CD4-positive, alpha-beta T cell treated with Interleukin-1 beta for 1 hour (primary cell): ENCODE measurements at places on chromosomes 1 and 21.
A peak's percentile ranks its signal among the peaks of the same experiment; 100 is the strongest.

GRCh38 chr1:179798864-179799516, 55.9 kb downstream of the FAM163A start:
- DNase-seq = no peak

DNA sequence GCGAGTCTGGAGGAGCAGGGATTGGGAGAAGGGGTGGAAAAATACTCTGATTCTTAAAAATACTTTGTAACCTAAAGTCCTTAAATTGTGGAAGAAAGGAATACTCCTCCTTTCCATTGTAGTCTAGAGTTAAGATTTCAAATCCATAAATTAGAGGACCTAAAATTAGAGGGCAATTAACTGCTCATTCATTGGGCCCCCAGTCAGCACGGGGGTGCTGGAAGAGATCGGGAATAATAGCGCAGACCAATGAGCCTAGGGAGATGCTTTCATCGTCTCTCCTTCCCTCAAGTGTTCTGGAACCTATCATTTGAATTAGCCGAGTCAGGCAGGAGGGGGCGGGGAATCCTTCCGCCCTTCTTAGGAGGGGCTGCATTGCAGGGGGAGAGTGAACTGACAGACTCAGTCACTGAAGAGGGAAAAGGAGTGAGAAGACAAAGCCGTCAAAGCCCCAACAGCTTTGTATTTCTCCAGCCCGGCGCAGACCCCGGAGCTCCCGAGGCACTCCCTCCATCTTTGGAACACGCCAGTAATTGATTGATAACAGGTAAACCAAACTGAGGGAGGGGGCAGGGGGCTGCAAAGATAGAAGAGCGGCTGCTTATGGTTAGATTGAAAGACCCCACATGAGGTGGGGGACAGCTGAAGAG, at the start of gene MLLT11:
TSS of gene MLLT11 (plus strand) at position 391 of the 650 bp plus-strand sequence. CDS start 6,828 bp downstream, outside the sequence.
- peak; percentile 22 for DNase-seq

DNA sequence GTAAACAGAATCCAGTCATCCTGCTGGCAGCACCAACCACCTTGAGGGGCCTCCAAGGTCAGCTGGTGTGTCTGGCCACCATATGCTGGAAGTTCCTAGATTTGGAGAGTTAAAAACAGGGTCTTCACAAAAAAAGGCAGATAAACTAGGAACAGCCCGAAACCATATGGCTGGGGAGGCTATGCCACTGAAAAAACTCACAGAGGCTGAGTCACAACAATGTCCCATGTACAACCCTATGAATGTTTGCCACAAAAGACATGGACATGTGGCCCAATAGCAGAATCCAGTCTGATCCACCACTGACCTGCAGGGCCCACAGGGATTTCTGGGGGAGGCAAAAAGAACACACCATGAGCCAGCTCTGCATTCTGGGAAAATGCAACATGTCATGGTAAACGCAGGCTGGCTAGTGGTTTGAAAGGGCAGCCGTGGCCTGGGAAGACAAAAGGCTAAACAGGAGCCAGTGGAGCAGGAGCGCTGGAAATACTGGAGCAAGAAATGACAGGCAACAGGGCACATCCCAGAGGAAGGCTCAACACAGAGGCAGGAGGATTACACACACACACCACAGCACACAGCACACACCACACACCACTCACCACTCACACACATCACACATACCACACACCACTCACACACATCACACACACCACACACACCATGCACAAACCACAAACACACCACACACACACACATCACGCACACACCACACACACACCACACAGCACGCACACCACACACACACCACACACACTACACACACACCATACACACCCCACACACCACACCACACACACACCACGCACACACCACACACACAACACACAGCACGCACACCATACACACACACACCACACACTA, 55.4 kb downstream of the HSF2BP start:
- no peak for DNase-seq

DNA sequence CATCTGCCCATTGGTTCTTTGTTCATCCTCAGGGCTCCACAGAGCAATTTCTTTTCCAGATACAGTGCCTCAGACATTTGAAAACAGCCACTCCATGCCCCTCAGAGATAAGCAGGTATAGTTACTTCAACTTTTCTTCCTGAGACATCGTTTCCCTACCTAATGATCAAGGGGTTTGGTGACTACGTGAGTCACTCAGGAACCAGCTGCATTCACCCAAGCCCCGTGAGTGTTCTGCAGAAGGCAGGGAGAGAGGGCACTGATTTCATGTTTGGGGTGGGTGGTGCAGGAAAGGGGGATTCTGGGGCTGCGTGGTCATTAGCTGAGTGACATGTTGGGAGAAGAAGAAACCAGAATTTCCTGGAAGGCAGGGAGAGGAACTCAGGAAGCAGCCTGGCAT, 25.0 kb downstream of the NCF2 start:
- no peak for DNase-seq

- no peak for DNase-seq
Measured at GRCh38 chr1:198674009-198674408, 35.2 kb downstream of the PTPRC start.

- no peak for DNase-seq
Measured at GRCh38 chr1:203057911-203058675, 27.7 kb downstream of the MYOG start.

GRCh38 chr1:168225476-168226190, at the start of gene SFT2D2:
Gene SFT2D2, plus strand, starts transcription at chr1:168226004. Its CDS starts 76 bp downstream, at chr1:168226080.
- peak; percentile 77 for DNase-seq

GRCh38 chr21:15627823-15628222, 102.0 kb upstream of the USP25 start:
- DNase-seq = no peak

DNA sequence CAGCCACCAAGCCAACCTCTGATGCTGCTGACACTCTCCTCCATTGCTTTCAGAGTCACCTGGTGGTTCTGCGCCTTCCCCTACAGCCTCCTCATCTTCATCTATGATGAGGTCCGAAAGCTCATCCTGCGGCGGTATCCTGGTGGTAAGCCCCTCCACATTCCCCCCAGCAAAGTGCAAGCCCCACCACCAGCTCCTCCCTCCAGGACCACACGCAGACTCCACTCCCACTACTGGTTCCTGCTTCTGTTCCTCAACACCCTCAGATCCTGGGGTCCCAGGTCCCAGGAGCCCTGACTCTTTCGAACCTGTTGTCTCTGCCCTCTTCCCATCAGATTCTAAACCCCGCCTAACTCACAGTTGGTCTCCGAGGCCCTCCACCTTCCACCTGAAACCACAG, 11.6 kb upstream of the ATP1A4 start:
- no peak for DNase-seq

DNA sequence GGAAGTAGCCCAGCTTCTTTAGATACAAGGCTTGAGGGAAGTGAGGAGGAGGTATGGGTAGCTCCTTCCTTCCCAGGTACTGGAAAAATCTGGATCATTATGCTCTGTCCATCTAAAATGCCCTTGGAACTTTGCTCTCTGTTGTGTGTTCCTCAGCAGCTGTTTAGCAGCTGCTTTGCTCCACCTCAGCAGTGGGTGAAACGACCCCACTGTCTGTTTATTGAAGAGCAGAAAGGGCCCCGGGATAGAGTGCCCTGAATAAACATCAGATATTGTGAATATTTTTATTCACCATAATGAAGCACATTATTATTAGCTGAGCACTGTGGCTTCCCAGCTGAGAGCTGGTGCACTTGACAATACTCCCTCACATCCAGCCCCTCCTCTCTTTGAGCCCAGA, 237.9 kb downstream of the PBX1 start:
- no peak for DNase-seq

DNA sequence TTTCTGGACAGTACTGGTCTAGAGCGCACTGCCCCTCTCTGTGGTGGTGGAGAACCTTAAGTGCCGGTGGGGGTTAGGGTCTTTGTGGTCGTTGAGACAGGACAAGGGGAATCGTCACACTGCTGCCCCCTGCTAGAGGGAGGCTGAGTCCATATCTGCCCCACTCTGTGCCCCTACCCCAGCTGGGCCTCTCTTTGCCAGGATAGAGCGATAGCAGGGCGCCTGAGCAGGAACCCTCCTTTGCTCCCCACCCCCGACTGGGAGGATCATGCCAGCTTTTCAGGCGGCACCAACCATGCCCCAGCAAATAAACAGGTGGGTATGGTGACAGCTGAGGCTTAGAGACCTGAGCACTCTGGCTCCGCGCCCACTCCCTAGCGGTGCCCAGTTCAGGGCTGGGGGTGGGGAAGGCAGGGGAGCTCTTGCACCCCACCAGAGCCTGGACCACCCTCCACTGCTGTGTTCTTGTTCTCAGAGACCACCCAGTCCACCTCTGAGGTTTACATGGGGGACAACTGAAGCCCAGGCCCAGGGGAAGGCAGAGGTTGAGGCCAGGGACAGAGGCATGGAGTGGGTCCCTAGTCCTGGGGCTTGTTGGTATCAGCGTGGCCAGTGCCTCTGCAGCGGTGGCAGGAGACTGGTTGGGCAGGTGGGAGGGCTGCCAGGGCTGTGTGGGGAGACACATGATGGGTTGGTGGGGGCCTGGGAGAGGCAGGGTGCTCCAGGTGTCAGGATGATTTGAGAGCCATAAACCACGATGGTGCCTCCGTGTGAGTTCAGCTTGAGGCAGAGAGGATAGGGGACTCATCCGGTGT, 1.6 kb downstream of the PADI2 start:
- DNase-seq = no peak

GRCh38 chr1:231636157-231636556, 9.6 kb downstream of the DISC1 start:
- DNase-seq = no peak

DNA sequence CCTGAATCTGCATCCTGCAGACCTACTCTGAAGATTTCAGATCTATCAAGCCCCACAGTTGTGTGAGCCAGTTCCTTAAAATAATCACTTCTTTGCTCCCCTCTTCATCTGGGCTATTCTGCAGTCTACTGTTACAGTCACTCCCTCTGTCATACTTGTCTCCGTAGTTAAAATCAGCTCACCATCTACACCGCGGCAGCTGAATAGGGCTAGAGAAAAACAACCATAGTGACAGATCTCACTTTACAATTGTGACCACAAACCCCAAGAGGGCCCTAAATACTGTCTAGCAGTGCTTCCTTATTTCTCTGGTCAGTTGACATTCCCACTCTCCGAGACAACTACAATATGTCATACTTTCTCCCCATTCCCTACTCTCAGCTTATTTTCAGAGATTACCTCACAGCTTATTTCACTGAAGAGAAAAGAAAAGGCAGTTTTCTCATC, 12.9 kb downstream of the DESI2 start:
- DNase-seq = no peak

- DNase-seq = no peak
Measured at GRCh38 chr1:226351709-226352108, 42.7 kb upstream of the LIN9 start.

DNA sequence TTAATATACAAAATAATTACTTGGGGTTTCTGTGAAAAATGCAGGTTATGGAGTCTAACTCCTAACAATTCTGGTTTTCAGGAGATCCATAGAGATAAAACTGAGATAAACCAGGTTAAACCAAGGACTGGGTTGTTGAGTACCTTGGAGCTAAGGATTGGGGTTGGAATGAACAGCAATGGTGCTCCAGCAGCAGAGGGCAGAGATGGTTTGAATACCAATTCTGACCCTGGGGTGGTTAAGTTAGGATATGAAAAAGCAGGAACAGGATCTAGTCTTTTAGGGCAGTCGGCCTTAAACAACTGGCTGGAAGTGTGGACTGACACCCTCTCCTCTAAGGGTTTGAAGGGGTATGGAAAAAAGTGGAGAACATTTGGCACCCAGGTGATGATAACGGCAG, 53.0 kb downstream of the UROD start:
- DNase-seq = no peak

- DNase-seq = no peak
Measured at GRCh38 chr1:212166244-212166643, 119.0 kb upstream of the PPP2R5A start.

- no peak for DNase-seq
Measured at GRCh38 chr1:93028542-93028941, 50.5 kb upstream of the MTF2 start.

DNA sequence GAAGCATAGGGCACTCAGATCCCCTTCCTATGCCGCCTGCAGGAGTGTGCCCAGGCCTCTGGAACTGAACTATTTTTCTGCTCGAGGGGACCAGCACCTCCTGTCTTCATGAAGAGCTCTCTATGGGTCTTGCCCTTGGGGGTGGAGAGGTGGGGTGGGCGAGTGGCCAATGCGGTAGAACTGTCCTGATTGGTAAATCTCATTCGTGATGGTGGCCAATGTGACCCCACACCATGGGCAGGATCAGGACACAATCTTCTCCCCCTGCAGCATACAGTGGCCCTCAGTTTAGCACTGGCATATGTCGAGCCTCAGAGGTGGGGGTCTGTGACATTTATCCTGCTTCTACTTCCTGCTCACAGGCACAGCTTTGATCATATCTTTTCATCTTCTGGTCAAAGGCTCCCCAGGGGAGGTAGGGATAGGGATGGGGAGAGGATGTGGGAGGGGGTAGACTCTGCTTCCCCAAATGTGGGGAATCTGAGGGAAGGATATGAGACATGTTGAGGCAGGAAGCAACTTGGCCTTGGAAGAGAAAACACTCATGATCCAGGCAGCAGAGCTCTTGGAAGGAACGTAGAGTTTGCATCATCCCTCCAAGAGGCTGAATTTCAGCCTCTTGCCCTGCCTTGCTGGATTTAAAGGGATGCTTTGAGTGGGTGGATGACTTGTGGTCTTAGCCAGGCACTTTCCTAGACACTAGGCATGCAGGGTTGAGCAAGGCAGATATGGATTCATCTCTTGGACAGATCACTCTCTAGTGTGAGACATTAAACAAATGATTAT, 81.8 kb downstream of the LAMC2 start:
- no peak for DNase-seq

DNA sequence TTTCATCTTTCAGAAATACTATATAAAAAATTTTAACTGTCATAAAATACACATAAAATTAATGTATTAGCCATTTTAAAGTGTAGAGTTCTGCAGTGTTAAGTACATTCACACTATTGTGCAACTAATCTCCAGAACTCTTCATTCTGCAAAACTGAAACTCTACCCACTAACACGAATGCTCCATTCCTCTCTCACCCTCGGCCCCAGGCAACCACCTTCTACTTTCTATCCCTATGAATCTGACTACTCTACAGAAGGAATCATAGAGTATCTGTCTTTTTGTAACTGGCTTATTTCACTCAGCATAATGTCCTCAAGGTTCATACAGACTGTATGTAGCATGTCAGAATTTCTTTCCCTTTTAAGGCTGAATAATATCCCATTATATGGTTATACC, 43.4 kb downstream of the LTN1 start:
- DNase-seq = no peak
